ENCODE measurements at places on chromosomes 13 and 19.

GRCh38 chr13:88862095-88862620, 1191.0 kb downstream of the SLITRK5 start:
- no peak for DNase-seq

DNA sequence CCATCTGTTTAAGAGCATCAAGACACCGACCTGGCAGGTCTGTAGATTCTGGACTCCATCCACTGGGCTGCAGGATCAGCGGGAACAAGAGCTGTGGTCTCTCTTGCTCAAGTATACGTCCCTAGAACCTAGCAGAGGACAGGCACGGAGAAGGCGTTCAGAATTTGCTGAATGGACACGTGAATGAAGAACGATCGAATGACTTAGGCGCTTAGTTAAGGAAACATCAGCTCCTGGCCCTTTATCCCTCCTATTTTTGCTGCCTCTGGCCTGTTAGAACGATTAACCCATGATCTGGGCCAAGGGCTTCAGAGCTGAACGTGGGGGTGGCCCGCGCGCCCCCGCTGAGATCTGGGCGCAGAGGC, 953 bp downstream of the DZIP1 start:
- no peak for DNase-seq

GRCh38 chr13:28058866-28059613, 41.3 kb downstream of the FLT3 start:
- DNase-seq: peak; percentile 8

DNA sequence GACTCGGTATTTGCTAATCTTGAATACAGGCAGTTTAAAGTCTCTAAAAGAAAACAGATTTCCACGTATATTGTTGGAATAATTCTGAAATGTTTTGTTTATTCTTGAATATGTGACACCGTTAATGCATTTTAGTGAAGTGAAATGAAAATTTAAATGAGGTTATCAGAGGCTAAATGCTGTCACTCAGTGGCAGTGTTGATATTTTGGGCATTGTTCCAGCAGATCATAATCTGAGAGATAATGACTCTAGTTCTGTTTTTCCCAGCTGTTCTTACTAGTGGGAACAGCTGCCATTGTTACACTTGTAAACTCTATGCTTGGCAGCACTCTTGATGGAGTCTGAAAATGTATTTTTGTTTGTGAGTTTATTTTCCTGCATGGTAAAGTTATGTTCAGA, 365.6 kb upstream of the SLC10A2 start:
- DNase-seq: no peak

DNA sequence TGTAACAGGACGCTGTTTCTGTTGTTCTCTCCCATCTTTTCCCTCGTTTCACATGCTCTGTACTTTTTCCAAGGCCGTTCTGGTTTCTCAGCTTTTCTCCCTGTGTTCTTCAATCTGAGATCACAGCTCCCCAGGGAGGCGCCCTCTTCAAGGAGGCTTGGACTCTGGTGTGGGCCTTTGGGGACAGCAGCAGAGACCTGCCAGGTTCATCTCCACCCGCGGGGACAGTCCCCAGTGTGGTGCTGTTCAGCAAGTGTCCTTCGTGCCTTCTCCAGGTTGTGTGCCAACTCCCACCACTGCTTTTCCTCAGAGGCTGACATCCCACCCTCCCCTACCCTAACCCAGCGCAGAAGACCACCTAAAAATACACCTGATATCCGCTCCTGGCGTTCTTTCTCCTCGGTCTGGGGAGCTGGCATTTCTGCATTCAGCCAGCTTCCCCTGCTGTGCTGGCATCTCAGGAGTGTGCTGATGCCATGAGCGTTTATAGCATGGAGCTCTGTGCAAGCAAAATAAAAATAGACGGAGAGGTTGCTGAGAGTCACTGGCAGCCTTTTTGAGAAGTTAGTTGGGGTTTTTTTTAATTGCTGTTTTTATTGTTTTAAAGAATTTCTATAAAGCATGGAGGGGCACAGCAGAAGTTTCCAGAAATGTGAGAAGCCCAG, 149.4 kb downstream of the STK24 start:
- DNase-seq: no peak

DNA sequence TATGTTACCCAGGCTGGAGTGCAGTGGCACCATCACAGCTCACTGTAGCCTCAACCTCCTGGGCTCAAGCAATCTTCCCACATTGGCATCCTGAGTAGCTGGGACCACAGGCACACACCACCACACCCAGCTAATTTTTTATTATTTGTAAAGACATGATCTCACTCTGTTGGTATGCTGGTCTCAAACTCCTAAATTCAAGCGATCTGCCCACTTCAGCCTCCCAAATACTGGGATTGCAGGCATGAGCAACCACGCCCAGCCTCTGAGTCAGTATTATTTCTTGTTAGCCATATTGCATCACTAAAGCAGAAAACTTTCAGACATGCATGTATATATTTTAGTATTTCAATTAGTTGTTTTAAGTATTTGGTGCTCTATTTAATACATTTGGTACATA, 376.4 kb downstream of the GPC6 start:
- no peak for DNase-seq

DNA sequence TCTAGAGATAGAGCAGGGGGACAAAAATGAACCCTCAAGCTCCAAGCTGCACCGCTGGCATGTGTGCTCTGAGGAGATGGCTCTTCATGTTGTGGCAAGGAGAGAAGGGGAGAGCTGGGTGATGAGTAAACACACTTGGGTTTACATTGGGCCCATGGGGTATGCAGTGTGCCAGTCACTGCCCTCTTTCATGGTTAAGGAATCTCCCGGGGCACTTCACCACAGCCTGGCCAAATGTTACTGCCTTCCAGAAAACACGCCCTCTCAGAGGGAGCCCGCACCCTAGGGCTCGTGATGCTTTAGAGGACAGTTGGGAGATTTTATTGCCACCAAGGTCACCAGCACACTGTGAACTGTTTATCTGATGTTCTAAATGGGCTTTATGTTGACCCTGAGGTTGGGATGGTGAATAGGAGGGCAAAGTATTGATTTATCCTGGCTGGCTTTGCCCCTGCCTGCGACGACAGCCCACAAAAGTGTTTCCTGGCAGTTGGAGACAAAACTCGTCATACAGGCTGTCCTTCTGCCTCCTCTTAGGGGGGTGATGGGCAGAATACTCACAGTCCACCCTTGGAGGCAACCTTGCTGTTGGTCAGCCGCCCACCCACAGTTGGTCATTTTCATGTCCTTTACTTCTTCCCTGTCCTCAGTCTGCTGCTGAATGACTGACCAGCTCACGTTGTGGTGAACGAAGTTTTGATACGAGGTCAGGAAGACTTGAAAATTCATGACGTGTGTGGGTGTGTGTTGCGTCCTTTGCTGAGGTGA, 156.9 kb downstream of the STK24 start:
- DNase-seq: no peak

DNA sequence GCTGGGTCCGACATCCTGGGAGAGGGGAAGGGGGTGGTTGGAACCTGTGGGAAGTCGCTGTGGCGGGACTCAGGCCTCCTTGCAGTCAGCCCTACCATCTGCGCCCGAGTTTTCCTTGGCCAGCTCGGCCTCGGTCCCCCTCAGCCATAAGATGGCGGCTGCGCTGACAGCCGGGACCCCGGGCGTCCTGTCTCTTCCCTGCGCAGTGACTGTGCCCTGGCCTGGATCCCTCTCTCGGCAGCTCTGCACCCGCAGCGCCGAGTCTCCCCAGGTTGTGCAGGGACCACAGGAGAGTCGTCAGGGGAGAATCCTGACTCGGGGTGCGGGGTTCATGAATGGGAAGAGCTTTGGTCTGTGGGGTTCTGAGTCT, 345 bp downstream of the ZNF257 start:
- no peak for DNase-seq

GRCh38 chr19:45442778-45443461, 19.2 kb upstream of the ERCC1 start:
- DNase-seq: no peak

DNA sequence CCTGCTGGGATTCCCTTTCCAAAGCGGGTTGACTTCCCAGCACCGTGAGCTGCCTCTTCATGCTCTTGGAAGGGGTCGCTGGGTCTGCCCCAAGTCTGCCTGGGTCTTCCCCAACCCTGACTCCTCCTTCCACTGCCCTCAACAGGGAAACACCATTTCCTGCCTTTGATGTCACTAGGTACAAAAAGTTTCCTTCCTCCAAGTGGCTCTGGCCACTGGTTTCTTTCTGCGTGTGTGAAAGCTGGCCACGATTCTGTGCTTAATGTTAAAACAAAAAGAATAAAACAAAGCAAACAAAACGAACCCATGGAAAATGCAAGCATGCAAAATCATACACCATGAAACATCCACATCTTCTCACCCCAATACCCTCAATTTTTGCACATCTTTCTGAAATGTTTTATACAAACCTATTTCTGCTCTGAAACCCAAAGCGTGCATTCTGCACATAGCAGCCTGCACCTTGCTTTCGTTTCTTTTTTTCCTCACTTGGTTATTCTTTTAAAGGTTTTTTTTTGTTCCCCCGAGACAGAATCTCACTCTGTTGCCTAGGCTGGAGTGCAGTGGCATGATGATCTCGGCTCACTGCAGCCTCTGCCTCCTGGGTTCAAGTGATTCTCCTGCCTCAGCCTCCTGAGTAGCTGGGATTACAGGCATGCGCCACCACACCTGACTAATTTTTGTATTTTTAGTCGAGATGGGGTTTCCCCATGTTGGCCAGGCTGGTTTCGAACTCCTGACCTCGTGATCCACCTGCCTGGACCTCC, 12.5 kb upstream of the TNFSF9 start:
- DNase-seq: no peak

- no peak for DNase-seq
These were observed 374.4 kb downstream of the SPRY2 start for GRCh38 chr13:79966493-79966895.

DNA sequence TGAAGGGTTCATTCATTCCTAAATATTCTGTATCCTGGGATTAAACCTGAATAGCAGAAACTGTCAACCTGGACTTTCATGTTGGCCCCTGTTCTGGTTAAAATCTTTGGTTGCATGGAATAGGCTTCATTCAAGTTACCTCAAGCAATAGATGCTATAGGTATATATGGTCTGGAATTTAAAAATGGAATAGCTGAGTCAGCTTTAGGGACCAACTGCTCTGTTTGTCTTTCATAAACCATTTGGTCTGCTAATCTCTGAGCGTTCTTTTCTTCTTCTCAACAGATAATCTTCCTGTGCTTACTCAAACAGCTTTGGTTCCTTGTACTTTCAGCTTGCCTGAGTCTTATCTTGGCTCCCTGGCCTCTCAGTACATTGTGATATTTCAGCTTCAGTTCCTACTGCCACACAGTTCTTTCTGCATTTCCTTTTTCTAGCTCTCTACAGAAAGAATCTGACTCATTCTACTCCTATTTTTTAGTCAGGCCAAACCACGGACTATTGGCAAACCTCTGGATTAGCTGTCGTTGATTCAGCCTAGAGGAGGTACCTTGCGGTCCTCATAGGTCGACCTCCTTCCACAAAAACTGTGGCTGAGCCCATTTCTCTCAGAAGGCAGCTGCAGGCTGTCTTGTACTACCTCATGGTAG, 35.9 kb upstream of the MAB21L1 start:
- no peak for DNase-seq

- no peak for DNase-seq
These were observed 154.4 kb downstream of the GGACT start for GRCh38 chr13:100434010-100434763.

DNA sequence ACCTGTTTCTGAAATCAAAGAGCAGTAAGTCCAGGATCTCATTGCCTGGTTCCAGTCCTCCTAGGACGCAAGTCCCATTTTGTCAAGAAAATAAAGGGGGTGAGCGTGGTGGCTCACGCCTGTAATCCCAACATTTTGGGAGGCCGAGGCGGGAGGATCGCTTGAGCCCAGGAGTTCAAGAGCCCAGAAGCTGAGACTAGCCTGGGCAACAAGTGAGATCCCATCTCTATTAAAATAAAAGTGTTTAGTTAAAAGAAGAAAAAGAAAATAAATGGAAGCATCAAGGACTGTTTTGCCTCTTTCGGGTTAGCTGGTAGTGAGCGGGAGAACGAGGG, 344 bp upstream of the HAUS5 start:
- DNase-seq: no peak

DNA sequence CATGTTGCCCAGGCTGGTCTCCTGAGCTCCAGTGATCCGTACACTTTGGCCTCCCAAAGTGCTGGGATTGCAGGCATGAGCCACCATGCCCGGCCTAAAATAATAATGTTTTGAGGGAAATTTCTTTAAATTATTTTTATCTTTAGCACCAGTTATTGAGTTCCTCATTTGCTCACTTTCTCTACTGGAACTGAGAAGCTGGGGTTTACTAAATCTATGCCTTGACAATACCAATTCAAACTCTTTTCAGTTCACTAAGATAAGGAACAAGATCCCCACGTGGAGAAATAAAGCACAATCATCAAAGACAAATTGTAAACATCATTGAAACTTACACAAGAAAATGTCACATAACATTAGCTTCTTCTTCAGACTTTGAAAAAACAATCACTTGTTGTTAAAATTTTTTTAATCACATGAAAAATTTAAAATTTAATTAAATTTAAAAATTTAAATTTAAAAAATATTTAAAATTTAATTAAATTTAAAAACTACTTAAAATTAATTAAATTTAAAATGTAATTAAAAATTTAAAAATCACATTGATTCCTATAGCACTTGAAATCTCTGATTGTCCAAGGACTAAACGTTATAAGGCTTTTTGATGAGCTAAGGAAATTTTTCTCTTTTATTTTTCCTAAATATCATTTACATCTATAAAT, 25.2 kb upstream of the XPO4 start:
- DNase-seq: no peak

- DNase-seq: no peak
These were observed 11.3 kb downstream of the EPS8L1 start for GRCh38 chr19:55086730-55087541.

DNA sequence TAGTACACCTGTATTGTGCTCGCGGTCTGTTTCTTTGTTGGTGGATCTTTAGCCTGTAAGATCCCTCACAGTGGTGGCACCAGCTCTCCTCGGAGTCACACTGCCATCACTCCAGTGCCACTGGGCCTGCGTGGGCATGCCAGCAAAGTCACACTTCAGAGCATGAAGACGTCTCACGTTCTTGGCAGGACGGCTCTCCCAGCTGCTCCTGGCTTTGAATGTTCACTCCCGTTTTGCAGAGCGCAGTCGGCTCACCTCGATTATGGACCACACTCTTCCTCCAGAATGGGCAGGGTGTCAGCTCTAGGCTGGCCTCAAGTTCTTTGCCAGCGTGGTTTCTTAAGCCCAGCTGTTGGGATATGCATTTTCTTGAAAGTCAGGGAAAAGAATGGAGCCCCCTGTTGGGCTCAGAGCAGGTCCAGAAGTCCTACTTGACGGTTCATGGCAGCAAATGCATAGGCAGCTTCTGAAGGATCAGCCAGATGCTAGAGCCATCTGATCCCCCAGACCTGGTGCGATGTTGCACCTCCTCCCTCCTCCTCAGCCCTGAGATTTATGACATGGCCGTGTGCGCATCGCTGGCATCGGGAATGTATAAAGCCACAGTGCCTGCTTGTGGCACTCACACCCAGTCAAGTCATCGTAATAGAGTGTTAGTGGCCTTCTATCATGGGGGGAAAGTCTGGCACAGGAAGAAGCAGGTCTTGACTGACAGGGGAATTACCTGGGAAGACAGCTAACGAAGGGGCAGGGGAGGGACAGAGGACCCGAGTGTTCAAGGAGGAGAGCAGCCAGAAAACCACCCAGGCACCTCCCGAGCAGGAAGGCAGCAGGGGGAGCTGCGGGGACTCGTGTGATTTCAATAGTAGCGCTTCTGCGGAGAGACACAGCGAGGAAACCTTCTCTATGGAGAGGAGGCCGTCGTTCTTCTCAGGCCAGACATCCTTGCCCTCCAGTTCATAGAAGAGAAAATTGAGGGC, 40.2 kb upstream of the NPAS1 start:
- DNase-seq: no peak

Data from activated CD4-positive, CD25-positive, alpha-beta regulatory T cell (primary cell).